CD8-positive, alpha-beta memory T cell (primary cell): ENCODE measurements at places on chromosomes 3 and 15. TPM values are rescaled to one million over a fixed set of nuclear protein-coding genes. Genes with fewer than 3 reads are reported as not detected.

- H3K4me1 ChIP-seq = peaks cover 22% of the 10 kb centered on the region
- no peak overlapping the region for H3K27ac ChIP-seq
- H3K4me3 ChIP-seq = no peak overlapping the region
- no peak for DNase-seq
- H3K27me3 ChIP-seq = no peaks in the 10 kb centered on the region
Observed at GRCh38 chr3:69232482-69232881, 110.1 kb upstream of the LMOD3 start.

The CADPS gene
- total RNA-seq = not detected

DNA sequence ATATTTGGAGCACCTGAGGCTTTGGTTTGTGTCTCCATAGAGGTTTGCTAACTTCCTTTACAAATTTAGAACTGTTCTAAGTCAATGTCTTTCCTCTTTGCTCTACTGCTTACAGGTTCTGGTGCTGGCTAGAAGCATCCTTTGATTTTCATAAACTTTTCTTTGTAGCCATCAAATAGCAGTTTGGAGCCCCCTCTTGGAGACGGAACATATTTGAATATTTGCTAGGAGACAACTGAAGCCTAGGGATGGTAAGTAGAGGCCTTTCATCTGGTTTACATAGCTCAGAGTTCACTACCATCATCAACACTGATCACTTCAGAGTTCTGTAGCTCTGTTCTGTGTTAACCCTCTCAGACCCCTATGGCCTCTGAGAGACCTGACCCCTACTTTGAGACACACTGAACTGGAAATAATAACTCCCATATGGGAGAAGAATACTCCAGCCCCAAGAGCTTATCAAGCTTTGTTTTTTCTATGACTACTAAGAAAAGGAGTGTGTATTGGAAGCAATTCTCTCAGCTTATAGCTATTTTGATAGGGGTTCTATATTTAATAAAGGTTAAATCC is 420.4 kb downstream of the EPHA3 start:
- H3K27me3 ChIP-seq = no peaks in the 10 kb centered on the region
- no peak overlapping the region for H3K27ac ChIP-seq
- H3K4me1 ChIP-seq = no peaks in the 10 kb centered on the region

GRCh38 chr15:63030101-63030551 is 12.4 kb upstream of the TPM1 start:
- no peaks in the 10 kb centered on the region for H3K4me1 ChIP-seq
- DNase-seq = no peak
- H3K27me3 ChIP-seq = peaks cover 14% of the 10 kb centered on the region
- H3K4me3 ChIP-seq = no peak overlapping the region
- H3K27ac ChIP-seq = no peak overlapping the region

DNA sequence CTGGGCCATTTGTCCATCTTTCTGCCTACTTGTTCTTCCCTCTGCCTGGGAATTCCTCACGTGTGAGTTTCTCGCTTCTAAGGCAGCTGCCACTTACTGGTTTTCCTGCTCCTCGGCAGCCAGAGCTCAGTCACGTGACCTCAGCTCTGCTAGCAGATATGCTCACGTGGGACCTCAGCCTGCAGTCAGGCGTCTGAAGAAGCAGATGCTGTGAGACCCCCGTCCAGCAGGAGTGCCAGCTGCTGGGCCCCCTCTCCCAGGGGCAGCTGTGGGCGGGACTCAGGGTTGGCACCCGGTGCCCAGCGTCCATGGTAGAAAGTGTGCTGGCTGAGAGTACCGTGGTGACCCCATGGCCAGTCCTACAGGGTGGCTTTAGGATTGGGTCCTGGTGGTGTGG is 161.3 kb upstream of the TLE3 start:
- H3K27me3 ChIP-seq = no peaks in the 10 kb centered on the region
- DNase-seq = peak; percentile 44
- H3K36me3 ChIP-seq = no peaks in the 10 kb centered on the region
- H3K27ac ChIP-seq = no peak overlapping the region

DNA sequence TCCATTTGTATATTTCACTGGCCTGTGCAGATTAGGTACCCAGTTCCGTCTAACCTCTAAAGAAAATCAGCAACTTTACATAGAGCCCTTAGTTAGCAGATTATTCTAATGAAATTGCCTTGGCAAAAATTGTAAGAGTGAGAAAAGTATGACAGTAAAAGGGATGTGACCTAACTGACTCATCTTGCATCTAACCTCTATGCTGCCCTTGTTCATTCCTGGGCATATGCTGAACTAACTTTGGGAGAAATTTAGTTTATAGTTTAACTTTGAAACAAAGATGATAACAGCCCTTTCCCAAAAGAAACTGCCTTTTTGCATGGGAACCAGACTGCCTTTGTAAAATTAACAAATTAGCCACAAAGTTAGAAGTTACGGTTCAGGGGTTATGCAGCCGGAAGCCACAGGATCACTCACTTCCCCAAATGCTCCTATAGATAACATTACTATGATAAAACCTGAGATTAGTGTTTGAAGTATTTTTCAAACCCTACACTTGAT is 839.8 kb upstream of the ALCAM start:
- H3K27ac ChIP-seq = no peak overlapping the region
- H3K4me3 ChIP-seq = no peak overlapping the region
- no peak for DNase-seq

- no peaks in the 10 kb centered on the region for H3K36me3 ChIP-seq
- H3K27ac ChIP-seq = no peak overlapping the region
- H3K27me3 ChIP-seq = no peaks in the 10 kb centered on the region
- no peak overlapping the region for H3K4me3 ChIP-seq
- no peaks in the 10 kb centered on the region for H3K4me1 ChIP-seq
Observed at GRCh38 chr3:26653811-26654425, 31.3 kb downstream of the LRRC3B start.

The FBXL2 gene
- total RNA-seq = not detected

- DNase-seq = no peak
- H3K4me1 ChIP-seq = no peaks in the 10 kb centered on the region
- no peaks in the 10 kb centered on the region for H3K27me3 ChIP-seq
Observed at GRCh38 chr15:69926721-69927120, 171.0 kb downstream of the TLE3 start.

DNA sequence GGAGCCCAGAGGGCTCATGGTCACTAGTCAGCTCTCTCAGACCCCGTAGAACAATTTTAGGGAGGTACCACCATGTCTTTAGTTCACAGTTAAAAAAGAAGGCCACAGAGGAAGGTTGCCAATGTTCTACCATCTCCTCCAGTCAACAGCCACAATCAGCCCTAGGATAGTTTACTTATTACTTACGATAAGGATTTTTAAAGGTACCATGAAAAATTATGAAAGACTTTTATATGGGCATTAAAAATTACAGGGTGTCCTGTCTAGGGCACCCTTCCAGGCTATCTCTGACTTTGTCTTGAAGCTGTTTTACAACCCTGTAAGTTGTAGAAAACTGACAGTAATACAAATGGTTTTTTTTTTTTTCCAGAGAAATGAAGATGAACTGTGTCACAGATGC is 57.9 kb downstream of the CAPN7 start:
- no peaks in the 10 kb centered on the region for H3K27me3 ChIP-seq
- no peak for DNase-seq
- no peak overlapping the region for H3K4me3 ChIP-seq
- peaks cover 18% of the 10 kb centered on the region for H3K36me3 ChIP-seq
- H3K4me1 ChIP-seq = peaks cover 37% of the 10 kb centered on the region
- H3K27ac ChIP-seq = no peak overlapping the region

The EPM2AIP1 gene
- total RNA-seq = 14.8 TPM

DNA sequence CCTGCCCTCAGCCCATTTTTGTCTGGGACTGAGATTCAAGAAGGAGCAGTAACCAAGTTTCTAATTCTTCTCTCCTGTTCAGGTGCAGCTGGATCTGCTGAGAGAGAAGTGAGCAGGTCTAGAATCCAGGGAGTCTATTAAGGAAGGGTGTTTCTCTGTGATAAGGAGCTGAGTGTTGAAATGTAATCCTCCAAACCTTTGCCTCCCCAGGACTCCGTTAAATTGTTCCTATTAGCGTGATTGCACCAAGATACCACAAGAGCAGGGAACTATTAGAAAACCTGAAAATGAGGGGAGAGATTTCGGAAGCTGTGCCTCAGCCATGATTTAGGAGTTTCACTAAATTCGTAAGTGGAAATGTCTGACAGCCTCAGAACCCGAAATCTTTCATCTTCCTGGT is 192.6 kb downstream of the EBLN2 start:
- no peak overlapping the region for H3K4me3 ChIP-seq
- H3K36me3 ChIP-seq = no peaks in the 10 kb centered on the region
- H3K4me1 ChIP-seq = no peaks in the 10 kb centered on the region
- no peak overlapping the region for H3K27ac ChIP-seq

- H3K36me3 ChIP-seq = no peaks in the 10 kb centered on the region
- DNase-seq = no peak
- no peaks in the 10 kb centered on the region for H3K4me1 ChIP-seq
Observed at GRCh38 chr3:189467451-189467850, 163.7 kb upstream of the TP63 start.

The SYNPR gene
- total RNA-seq = not detected

- no peaks in the 10 kb centered on the region for H3K36me3 ChIP-seq
- DNase-seq = no peak
- no peak overlapping the region for H3K4me3 ChIP-seq
- no peak overlapping the region for H3K27ac ChIP-seq
- peaks cover 31% of the 10 kb centered on the region for H3K4me1 ChIP-seq
- no peaks in the 10 kb centered on the region for H3K27me3 ChIP-seq
Observed at GRCh38 chr3:50296721-50297383, 2.4 kb downstream of the HYAL3 start.

- H3K4me1 ChIP-seq = no peaks in the 10 kb centered on the region
- no peaks in the 10 kb centered on the region for H3K27me3 ChIP-seq
- no peaks in the 10 kb centered on the region for H3K36me3 ChIP-seq
- H3K27ac ChIP-seq = no peak overlapping the region
Observed at GRCh38 chr3:117398141-117398899, 688.7 kb downstream of the TUSC7 start.

GRCh38 chr3:194450341-194450740 is 36.5 kb downstream of the ATP13A3 start:
- H3K4me3 ChIP-seq = no peak overlapping the region
- H3K36me3 ChIP-seq = peaks cover 17% of the 10 kb centered on the region
- H3K27ac ChIP-seq = no peak overlapping the region

- DNase-seq = no peak
- H3K27me3 ChIP-seq = no peaks in the 10 kb centered on the region
- no peaks in the 10 kb centered on the region for H3K4me1 ChIP-seq
- H3K36me3 ChIP-seq = no peaks in the 10 kb centered on the region
Observed at GRCh38 chr3:169295912-169296570, 367.5 kb downstream of the MECOM start.

DNA sequence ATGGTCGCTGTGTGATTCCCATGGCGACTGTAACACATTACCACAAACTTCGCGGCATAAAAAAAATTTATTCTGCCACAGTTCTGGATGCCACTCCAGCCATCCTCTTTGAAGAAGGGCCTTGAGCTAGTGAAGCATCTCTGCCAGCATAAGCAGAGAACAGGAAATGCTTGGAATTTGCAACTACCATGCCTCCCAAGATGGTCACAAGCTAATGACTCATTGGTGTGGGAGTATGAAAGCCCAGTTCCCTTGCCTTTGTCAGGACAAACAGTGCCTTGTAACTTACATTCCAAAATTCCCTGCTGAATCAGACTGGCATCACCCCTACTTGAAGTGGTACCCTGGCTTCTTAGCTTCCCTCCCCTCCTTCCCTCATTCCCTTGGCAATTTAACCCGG is 129.7 kb downstream of the PROS1 start:
- H3K4me3 ChIP-seq = no peak overlapping the region
- no peak for DNase-seq
- no peaks in the 10 kb centered on the region for H3K36me3 ChIP-seq
- no peaks in the 10 kb centered on the region for H3K4me1 ChIP-seq
- no peak overlapping the region for H3K27ac ChIP-seq
- H3K27me3 ChIP-seq = no peaks in the 10 kb centered on the region

The C3orf70 gene
- total RNA-seq = not detected

DNA sequence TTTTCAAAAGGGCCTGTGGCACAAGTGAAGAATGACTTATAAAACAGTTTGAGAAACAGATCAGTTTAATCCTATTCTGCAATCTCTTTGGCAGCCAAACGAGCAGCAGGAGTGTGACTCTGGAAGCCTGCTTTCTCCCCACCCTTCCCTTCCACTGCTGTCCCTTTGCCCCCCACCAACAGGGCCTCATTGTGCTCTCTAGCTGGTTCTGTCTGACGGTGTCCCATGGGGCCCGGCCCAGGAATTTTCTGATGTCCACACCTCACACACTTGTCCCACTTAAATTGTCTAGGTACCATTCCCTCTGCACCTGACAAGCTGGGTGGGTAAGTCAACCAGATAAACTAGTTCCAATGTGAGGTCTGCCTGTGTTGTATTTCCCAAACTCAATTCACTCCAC is 16.4 kb downstream of the SLCO2A1 start:
- peaks cover 3% of the 10 kb centered on the region for H3K27me3 ChIP-seq
- no peaks in the 10 kb centered on the region for H3K36me3 ChIP-seq
- H3K27ac ChIP-seq = no peak overlapping the region
- H3K4me3 ChIP-seq = no peak overlapping the region
- DNase-seq = no peak

- H3K4me1 ChIP-seq = peaks cover 12% of the 10 kb centered on the region
- no peak for DNase-seq
- H3K27ac ChIP-seq = no peak overlapping the region
- peak overlapping the region; percentile 66 for H3K4me3 ChIP-seq
Observed at GRCh38 chr15:50181201-50181968, 611 bp upstream of the SLC27A2 start.
